PC-9 (cell line): ENCODE measurements at places on chromosomes 2 and 18. TPM values are rescaled to one million over a fixed set of nuclear protein-coding genes. Genes with fewer than 3 reads are reported as not detected.
A peak's percentile ranks its signal among the peaks of the same experiment; 100 is the strongest.

MYL1 gene
- total RNA-seq: not detected in 2 replicates

OSR1 gene
- total RNA-seq: 6.4 and 6.9 TPM in 2 replicates

CYB5A gene
- total RNA-seq: 105 and 109 TPM in 2 replicates

SAG gene
- total RNA-seq: not detected in 2 replicates

DNA sequence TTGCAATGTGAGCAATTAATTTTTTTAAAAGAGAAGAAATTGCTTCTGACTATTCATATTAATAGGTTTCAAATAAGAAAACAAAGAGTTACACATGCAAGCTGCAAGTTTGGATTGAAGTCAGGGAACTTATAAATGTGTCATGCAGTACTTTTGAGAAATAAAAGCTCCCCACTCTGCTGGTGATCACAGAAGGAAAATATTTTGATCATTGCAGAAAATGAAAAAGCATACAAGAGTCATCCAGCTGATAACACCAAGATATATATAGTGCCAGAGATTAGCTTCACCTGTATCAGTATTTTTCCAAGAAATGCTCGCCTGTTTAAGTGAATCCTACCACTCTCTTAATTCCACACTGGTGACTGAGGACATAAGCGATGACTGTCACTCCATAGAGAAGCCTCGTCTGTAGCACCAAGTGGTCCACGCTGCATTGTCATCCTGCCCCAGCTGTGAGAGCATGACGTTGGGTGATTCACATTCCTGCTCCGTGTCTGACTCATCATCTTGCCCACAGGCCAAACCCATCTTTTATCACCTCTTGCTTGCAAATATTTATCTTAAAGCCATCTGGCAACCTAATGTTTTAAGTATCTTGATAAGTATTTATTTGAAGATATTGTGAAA, 178.0 kb downstream of the ASXL3 start:
- no peak for DNase-seq

GRCh38 chr2:197107291-197108269, 181.1 kb upstream of the PGAP1 start:
- peak; percentile 41 for DNase-seq

- peak; percentile 66 for DNase-seq
Measured at GRCh38 chr2:201257381-201257955, 2.9 kb upstream of the CASP8 start.
